ENCODE measurements at places on chromosomes 16 and 17.

DNA sequence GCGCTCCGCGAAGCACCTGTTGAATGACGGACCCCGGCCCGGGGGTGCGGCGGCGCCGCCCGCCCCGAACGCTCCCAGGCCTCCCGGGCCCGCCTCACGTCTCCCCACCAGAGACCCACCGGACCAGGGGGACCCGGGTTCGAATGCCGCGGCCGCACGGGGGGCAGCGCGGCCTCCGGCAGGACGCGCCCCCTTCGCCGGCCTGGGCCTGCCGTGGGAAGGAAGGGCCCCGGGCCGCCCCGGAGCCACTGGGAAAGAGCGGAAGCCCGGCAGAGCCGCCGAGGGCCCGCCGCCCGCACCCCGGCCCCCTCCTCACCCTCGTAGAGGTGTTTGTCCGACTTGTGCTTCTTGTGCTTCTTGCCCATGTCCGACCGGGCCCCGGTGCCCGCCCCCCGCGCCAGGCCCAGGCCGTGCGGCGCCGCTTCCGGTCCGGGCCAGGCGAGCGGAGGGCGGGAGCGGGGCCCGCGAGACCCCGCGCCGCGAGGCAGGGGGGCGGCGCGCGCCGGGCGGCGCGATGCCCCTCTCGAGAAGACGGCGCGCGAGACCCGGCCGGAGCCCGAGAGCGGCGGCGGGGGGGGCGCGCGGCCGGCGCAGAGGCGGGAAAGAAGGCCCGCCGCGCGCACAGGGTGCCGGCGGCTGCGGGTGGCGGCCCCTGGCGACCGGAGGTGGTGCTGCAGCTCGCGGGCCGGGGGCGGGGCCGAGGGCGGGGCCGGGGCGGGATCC is at the start of gene BRD7:
Gene BRD7, minus strand, starts transcription at position 579 of the 723 bp plus-strand sequence. Its CDS starts 214 bp downstream, at position 365.
- DNase-seq = peak; percentile 38

GRCh38 chr16:29230671-29231096 is 175.8 kb downstream of the NPIPB11 start:
- DNase-seq = no peak

GRCh38 chr16:56691885-56692284 is 9.6 kb downstream of the MT1X start:
- no peak for DNase-seq

- no peak for DNase-seq
These were observed 61.1 kb downstream of the RPA1 start for GRCh38 chr17:1890758-1891450.

GRCh38 chr16:48282636-48283263 is 35.4 kb upstream of the ABCC11 start:
- no peak for DNase-seq

GRCh38 chr16:50706250-50706649 is 12.8 kb downstream of the NOD2 start:
- DNase-seq = no peak

DNA sequence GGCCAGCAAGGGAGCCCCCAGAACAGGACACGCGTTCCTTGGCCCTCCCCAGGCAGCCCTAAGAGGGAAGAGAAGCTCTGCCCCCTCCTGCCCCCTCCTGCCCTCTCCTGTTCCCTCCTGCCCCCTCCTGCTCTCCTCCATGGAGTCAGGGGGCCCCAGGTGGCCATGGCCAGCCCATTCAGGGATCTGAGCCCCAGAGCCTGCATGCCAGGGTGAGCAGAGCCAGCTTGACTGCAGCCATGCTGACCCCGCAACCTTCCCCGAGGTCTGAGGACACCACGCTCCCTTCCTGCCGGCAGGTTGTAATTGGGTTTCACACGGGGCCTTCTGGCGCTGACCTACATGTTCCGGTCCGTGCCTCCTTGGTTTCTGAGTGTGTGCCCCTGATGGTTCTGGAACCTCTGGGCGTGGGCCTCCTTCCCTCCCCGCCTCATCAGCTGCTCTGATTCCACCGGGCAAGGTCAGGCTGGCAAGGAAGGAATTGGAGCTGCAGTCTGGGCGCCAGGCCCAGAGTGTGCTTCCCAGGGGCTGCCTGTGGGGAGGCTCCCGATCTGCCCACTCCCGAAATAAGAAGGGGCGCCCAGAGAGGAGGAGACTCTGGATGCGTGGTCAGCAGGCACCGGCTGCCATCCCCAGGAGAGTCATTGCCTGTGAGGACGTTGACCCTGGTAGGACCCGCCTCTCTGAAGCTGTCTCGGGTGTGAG is 23.7 kb upstream of the NPTX1 start:
- no peak for DNase-seq

Data from stimulated activated CD8-positive, alpha-beta memory T cell treated with anti-CD3 and anti-CD28 coated beads, Interleukin-2, amount 100 ng/mL, for 48 hours (primary cell).